ENCODE measurements at places on chromosomes 6 and 20.

DNA sequence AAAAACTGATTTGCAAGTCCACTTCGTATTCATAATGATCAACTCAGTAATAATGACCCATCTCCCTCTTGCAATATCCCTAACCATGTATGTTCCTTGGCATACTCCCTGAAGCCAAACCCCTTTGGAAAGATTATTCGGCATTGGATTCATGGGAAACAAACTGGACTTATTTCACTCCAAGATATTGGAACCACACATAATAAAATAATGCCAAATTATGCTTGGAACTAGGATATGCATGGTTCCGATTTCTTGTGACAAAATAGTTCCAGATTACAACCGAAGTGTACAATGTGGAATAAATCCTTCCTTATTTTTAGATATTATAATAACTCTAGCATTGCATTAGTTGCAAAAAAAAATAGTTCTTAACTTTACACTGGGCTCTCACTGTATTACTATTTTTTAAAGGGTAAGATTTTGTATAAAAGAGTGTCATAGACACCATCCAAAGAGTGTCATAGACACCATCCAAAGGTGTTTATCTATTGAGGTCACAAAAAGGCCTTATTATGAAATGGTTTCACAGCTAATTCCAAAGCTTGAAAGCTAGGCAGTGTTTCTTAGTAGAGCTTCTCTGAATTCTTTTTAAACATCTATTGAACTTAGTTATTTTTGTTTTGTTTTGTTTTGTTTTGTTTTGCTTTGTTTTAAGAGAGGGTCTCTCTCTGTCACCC is 410.9 kb upstream of the JARID2 start:
- DNase-seq: no peak

GRCh38 chr6:64249115-64249514 is 613.5 kb downstream of the PHF3 start:
- no peak for DNase-seq

GRCh38 chr6:26534681-26535465 is 3.3 kb upstream of the HMGN4 start:
- DNase-seq: no peak

GRCh38 chr6:30263734-30264133 is 50.5 kb upstream of the TRIM26 start:
- DNase-seq: no peak

GRCh38 chr6:5083307-5083583 is 1.9 kb upstream of the PPP1R3G start:
- no peak for DNase-seq
